ENCODE measurements at places on chromosomes 3 and 15.

- DNase-seq, result no peak
Observed at GRCh38 chr3:7573330-7573729, 712.4 kb downstream of the GRM7 start.

- DNase-seq, result no peak
Observed at GRCh38 chr15:76155731-76156130, 95.9 kb downstream of the TMEM266 start.

DNA sequence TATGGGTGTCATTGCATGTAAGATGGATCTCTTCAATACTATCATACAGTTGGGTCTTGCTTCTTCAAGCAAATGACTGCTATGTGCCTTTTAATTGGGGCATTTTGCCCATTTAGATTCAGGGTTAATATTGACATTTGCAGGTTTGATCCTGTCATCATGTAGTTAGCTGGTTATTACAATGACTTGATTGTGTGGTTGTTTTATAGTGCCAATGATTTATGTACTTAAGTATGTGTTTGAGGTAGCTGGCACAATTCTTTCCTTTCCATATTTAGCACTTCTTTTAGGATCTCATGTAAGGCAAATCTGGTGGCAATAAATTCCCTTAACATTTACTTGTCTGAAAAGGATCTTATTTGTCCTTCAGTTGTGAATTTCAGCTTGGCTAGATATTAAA lies 267.5 kb downstream of the VGLL3 start:
- DNase-seq, result no peak

DNA sequence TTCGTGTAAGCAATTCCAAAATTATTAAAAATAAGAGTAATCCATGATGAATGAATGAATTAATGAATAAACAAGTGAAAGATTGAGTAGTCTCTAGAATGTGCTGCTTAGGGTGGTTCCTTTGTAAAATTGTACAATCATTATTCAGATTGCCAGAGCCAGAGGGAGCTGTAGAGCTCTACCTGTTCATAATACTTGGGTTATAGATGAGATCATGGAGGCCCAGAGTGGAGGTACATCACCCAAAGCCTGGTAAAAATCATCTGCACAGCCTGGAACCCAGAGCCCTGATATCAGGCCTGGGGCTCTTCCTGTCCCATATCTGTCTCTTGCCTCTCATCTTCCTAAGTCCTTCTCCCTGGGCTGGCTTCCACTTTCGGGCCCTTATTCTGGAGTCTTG lies 297.2 kb downstream of the RPLP1 start:
- no peak for DNase-seq

GRCh38 chr15:88980498-88980897 lies 67.3 kb upstream of the MFGE8 start:
- DNase-seq, result no peak

DNA sequence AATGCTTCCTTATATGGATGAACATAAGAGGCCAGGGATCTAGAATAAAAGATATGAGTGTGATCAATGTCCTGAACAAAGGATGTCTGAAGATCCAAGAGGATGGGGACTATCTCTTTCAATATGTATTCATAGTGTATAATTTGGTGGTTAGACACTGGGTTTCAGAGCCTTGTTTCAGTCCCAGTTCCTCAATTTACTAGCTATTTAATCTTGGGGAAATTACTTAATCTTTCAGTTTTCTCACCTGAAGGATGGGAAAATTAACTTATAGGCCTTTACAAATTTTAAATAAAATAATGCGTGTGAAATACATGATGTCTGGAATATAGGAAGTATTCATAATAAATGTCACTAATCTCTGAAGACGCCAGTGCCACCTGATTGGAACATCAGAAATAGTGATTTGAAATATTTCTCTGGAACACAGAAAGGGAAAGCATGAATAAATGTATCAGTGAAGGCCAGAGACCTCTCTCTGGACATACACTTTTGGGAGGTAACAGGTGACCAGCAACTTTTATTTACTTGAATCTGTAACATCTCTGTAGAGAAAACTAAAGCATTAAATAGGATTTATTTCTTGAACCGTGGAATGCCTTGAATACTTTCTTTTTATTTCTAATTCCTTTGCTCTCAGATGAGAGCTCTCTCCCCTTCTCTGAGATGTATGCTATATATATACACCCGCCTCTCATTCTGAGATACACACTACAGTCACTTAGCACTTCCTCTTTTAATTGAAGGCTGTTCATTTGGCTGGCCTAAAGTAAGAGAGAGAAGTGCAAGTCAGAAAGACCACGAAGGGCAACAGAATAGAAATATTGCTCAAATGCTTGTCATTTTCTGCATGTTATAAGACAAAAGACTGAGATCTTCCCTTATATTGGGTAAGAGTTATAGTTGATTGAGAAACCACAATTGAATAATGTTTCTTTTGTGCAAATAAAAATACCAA lies 407.1 kb downstream of the LSAMP start:
- DNase-seq, result no peak

DNA sequence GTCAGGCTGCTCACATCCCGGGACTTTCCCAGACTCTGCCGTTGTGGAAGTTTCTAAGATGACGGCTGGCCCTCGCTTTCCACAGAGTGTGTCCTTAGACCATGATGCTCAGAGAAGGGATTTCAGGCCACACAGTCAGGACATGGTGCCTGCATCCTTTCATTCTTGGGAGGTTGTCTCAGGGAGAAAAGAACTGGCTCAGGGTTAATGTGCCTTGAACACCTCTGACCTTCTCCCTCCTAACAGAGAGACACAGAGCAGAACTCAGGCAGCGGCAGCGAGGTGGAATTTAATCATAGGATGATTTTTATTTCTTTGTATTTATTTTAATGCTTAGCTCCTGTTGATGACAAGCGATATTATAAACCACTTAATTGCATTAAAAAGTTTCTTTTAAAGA lies 96.9 kb upstream of the ATP2B2 start:
- DNase-seq, result no peak

DNA sequence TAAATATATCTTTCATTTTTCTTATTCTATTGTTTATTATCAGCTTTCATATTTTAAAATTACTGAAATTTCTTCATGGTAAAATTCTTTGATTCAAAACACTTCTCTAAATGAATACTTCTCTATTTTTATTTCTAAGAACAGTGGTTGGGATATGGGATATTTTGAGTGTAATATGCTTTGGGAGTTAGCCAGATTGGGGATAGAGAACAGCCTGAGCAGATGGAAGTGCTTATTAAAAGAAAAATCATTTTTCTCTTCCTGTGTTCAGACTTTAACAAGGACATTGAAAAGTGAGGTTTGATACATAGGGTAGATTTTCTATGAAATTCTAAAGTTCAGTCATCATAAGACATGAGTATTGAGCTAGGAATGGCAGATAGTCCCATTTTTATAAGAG lies 84.8 kb downstream of the COL6A5 start:
- no peak for DNase-seq

- no peak for DNase-seq
Observed at GRCh38 chr3:184570489-184570888, 8.9 kb downstream of the EPHB3 start.

- peak; percentile 30 for DNase-seq
Observed at GRCh38 chr15:75723847-75724660, 11.4 kb upstream of the CSPG4 start.

DNA sequence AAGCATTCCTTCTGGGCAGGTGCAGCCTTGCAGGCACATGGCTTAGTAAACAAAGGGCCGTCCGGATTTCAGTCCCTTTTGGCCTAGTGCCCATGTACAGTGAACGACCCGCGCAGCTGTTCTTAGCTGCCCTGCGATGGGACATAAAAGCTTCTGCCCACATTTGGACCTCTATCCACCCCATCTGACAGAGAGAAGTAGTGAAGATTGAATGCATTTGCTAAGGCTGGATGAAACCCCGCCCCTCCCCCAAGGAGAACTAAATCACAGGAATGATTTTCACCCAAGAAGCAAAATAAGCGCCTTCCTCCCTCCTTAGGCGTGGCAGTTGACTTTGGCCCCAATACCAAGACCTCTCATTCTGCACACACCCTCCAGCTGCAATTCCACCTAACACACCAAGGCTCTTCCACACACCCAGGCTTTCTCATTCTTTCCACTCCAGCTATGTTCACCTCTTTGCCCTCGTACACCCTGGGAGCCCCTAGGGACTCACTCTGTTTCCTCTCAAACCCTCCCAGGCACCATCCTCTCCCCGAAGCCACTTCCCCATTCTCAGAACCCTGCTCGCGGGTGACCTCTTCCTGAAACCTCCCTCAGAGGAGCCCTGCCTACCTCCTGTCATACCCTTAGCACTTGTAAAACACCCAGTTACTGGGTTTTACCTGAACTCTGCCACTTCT lies 14.1 kb upstream of the HRH1 start:
- DNase-seq, result no peak

DNA sequence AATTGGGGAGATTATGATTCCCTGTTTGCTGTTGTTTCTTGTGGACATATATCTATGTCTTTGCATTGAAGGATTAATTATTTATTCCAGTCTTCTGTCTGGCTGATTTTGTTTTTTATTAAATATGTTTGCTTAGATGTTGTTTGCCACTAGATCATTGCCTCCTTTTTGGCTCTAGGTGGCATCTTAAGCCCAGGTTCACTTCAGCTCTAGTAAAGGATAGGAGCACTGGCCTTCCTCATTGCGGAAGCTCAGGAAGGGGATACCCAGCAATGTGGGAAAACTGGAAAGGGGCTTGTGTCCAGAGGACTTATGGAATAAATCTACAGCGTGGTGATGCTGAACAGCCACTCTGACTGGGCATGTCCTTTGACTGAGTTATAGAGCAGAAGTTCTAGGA lies 821.6 kb downstream of the PDCD6IP start:
- DNase-seq, result no peak

DNA sequence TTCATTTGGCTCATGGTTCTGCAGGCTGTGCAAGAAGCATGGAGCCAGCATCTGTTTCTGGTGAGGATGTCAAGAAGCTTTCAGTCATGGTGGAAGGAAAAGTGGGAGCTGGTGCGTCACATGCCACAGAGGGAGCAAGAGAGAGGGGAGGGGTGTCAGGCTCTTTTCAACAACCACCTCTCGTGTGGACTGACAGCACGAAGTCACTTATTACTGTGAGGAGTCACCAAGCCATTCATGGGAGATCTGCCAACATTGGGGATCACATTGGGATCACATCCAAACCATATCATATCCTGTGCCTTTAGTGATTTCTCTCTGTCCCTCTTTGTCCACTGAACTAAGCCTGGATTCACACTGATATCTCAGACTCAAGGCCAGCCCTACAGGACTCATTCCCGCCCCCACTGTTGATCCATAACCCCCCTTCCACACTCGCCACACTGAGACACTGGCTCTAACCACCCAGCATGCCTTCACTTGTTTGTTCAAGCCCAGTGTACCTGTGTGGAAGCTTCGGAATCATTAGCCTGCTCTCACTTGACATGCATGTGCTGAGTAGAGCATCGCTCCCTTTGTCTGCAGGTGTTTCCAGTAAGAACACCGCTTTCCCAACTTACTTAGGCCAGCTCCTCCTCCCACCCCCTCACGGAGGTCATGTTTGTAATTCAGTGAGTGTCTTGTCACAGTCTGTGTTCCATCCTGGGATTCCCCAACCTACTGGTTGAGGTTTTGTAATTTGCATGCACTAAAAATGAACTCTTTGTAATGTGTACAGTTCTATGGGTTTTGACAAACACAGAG lies 132.2 kb downstream of the KLF13 start:
- peak; percentile 60 for DNase-seq

GRCh38 chr15:55789066-55789660 lies 46.2 kb upstream of the PRTG start:
- DNase-seq, result peak; percentile 51
